ENCODE measurements at places on chromosomes 1 and 21. TPM values are rescaled to one million over a fixed set of nuclear protein-coding genes. Genes with fewer than 3 reads are reported as not detected.

DNA sequence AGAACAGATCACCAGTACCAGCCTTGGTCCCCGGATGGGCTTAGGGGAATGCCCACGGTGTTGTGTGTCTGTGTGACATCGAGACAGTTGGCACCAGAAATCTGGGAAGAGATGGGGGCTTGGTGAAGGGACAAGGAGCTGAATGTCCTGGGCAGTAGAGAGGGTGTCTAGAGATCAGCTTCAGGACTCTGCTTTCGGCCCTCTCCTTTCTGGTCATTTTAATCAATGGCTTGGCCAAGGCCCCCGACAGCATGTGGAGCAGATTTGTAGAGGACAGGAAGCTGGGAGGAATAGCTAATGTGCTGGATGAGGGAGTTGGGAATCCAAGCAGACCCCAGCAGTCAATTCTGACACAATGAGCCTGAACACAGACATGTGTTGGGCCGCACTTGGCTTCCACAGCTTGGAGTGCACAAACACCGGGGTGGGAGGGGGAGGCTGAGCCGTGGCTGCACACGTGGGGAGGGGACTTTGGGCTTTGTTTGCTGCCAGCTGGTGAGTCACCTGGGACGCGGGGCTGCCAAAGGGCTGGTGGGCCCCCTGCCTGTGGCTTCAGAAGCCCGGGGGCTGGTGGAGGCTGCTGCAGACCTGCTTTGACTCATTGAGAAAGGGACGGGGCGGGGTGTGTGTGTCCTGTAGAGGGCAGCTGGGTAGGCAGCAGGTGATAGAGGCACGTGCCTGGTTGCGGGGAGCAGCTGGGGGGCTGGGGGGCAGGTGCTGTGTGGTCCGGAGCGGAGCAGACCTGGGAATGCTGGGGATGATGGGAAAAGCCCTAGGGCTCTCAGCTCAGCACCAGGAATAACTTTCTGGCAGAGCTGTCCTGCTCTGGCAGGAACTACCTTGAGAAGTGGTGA, 20.9 kb downstream of the SLC1A7 start:
- H3K27me3 ChIP-seq, result no peaks in the 10 kb centered on the region
- no peak overlapping the region for H3K4me3 ChIP-seq
- H3K36me3 ChIP-seq, result no peaks in the 10 kb centered on the region
- H3K4me1 ChIP-seq, result peaks cover 37% of the 10 kb centered on the region

DNA sequence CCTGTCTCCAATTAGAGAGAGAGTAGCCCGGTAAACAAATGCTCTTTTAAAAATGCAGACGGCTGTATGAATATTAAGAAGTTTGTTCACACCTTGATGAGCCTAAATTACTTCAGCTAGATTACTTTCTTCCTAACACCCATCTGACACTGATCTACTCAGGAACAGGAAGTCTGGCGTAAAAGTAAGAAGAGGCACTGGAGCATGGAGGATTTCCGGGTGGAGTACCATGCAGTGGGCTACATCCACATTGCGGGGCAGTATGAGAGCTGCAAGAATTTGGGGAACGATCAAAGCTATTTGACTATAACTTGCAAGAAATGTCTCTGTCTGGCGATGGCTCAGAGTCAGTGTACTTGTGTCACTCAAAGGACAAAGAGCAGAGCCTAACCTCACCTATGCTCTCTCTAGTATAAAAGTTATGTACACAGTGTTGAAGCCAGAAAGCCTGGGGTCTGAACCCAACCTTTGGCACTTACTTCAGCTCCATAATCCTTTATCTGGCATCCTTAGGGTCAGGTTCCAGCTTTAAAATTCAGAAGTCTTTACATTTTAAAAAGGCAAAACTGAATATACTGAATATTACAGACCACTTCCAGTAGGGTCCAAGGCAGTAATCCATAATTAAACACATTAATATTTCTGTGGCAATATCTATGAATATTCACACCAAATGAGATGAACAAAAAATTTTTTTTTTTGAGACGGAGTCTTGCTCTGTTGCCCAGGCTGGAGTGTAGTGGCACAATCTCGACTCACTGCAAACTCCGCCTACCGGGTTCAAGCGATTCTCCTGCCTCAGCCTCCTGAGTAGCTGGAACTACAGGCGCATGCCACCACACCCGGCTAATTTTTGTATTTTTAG, 7.9 kb upstream of the GNPAT start:
- no peaks in the 10 kb centered on the region for H3K4me1 ChIP-seq
- H3K27me3 ChIP-seq, result no peaks in the 10 kb centered on the region
- H3K4me3 ChIP-seq, result no peak overlapping the region
- H3K27ac ChIP-seq, result no peak overlapping the region
- no peaks in the 10 kb centered on the region for H3K36me3 ChIP-seq

The EXO1 gene
- total RNA-seq, result 8.4 TPM

The ELAPOR1 gene
- 31.2 TPM for total RNA-seq

The TRAPPC10 gene
- total RNA-seq, result 69.8 TPM

GRCh38 chr21:21028275-21028820, 30.1 kb downstream of the NCAM2 start:
- H3K4me3 ChIP-seq, result no peak overlapping the region
- H3K27me3 ChIP-seq, result no peaks in the 10 kb centered on the region
- no peak overlapping the region for H3K27ac ChIP-seq
- no peaks in the 10 kb centered on the region for H3K36me3 ChIP-seq
- DNase-seq, result no peak

DNA sequence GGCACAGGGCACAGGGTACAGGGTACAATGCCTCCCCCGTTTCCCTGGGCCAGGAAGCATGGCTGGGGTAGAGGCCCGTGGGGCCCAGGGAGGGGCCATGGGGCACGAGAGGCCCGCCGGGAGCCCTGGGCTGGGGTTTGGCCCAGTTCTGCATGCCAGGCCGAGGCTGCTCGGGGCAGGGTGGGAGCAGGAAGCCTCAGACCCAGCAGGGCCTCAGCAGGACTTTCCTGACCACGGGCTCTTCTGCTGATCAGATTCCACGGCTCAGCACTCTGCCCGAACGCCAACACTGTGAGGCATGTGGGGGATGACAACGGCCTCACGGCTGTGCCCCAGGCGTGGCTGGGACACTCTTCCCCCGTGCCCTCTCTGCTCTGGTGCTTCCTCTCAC, 104.3 kb downstream of the NPHP4 start:
- H3K27ac ChIP-seq, result no peak overlapping the region
- H3K4me3 ChIP-seq, result no peak overlapping the region
- no peaks in the 10 kb centered on the region for H3K4me1 ChIP-seq

DNA sequence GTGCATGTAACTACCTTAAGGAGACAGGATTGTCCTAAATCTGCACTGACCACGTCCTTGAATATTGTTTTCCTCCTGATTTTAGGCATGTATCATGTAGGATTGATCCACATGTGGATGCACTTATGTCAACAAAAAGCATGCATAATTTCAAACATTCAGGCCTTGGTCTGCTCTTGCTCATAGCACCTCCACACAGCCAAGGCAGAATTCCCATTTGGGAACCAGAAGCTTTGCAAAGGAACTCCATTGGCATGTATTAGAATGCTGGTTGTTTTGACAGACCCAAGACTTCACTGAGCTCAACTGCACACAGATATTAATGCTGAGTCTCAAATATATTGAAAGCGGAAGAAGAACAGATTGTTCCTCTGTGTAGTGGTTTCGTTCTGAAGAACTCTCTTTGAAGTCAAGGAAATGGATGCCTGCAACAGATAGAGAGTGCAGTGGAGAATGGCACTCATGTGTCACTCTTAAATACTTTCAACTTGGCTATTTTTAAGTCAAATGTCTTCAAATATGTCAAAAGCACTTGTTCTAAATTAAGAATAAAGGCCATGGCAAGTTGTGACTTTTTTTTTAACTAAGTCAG, 387.6 kb downstream of the LTN1 start:
- H3K4me1 ChIP-seq, result no peaks in the 10 kb centered on the region
- H3K27ac ChIP-seq, result no peak overlapping the region
- no peak overlapping the region for H3K4me3 ChIP-seq
- no peaks in the 10 kb centered on the region for H3K36me3 ChIP-seq
- no peaks in the 10 kb centered on the region for H3K27me3 ChIP-seq

DNA sequence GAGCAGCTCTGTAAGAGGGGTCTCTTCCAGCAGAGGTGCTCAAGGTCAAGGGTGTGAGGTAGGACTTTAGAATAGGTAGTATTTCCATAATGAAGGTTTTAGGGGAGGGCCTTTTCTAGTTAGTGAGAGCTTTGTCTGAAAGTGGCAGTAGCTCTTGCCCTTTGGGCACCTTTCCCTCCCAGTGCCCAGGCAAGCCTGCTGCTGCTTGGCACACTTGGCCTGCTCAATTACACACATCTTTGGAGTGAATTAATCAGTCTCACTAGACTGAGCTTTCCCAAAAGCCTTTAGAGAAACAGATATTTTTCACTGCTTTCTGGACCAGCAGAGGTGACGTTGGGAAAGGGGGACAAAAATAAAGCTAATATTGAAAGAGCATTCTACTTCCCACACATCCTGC, 48.0 kb downstream of the MAB21L3 start:
- no peak overlapping the region for H3K27ac ChIP-seq
- peaks cover 3% of the 10 kb centered on the region for H3K4me1 ChIP-seq
- no peaks in the 10 kb centered on the region for H3K36me3 ChIP-seq
- no peaks in the 10 kb centered on the region for H3K27me3 ChIP-seq
- no peak overlapping the region for H3K4me3 ChIP-seq

GRCh38 chr1:84731519-84731918, 41.3 kb upstream of the SSX2IP start:
- no peak for DNase-seq
- H3K4me3 ChIP-seq, result no peak overlapping the region
- H3K27ac ChIP-seq, result no peak overlapping the region
- H3K36me3 ChIP-seq, result no peaks in the 10 kb centered on the region

DNA sequence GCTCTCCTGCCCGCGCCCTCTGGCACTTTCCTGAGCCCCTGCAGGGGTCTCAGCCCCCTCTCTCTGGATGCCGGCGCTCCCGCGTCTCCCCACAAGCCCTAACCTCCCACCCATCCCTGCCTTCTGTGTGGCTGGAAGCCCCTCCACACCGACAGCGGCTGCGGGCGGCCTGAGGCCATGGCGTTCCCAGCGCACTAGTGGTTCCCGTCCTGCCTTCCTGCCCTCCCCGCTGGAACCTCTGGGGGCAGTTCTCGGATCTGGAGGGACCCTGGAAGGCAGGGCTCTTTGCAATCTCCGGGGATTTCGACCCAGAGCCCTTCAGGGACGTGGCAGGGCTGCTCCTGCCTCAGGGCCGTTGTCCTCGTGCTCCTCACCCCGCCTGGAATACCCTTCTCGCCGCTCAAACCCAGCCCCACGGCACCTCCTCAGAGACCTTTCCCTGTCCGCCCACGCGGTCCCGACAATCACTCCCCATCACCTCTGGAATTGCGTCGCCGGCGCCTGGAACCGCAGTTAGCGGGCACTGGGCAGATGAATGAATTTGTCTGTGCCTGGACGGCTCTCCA, 493 bp upstream of the ESPN start:
- H3K27ac ChIP-seq, result no peak overlapping the region
- H3K4me3 ChIP-seq, result peak overlapping the region; percentile 56
- H3K27me3 ChIP-seq, result no peaks in the 10 kb centered on the region

DNA sequence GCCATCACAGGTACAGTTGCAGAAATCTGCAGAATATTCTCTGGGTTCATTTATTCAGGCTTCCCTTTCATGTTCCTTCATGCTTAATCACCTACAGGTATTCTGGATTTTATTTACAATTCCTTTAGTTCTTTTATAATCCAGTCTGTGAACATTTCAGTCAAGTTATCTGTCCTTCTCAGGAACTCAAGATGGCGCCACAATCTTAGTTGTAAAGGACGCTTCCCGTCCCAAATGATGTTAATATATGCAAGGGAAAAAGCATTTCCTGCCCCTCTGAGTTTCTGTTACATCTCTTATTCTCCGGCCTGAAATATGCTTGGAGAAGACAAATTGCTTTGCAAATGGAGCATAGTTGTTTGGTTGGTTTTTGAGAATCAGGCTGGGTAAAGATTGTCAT, 19.3 kb downstream of the F3 start:
- no peaks in the 10 kb centered on the region for H3K36me3 ChIP-seq
- no peak overlapping the region for H3K27ac ChIP-seq
- no peak overlapping the region for H3K4me3 ChIP-seq
- no peak for DNase-seq

GRCh38 chr1:182603646-182604174, 479 bp downstream of the RGS16 start:
- no peaks in the 10 kb centered on the region for H3K36me3 ChIP-seq
- peaks cover 14% of the 10 kb centered on the region for H3K4me1 ChIP-seq
- no peaks in the 10 kb centered on the region for H3K27me3 ChIP-seq
- peak overlapping the region; percentile 43 for H3K4me3 ChIP-seq
- no peak for DNase-seq

- H3K4me1 ChIP-seq, result peaks cover 12% of the 10 kb centered on the region
- H3K27me3 ChIP-seq, result no peaks in the 10 kb centered on the region
- no peak for DNase-seq
- no peak overlapping the region for H3K4me3 ChIP-seq
- no peak overlapping the region for H3K27ac ChIP-seq
Measured at GRCh38 chr1:167416506-167416905, 101.8 kb downstream of the CD247 start.

The LINGO4 gene
- total RNA-seq, result 3.1 TPM
